ENCODE measurements at places on chromosomes 2 and 18.

GRCh38 chr2:9375857-9376428 lies 47.4 kb downstream of the ITGB1BP1 start:
- no peak for DNase-seq

- peak; percentile 88 for DNase-seq
Measured at GRCh38 chr2:201406077-201406662, 45.1 kb downstream of the TRAK2 start.

GRCh38 chr18:72174972-72175649 lies 369.0 kb downstream of the CBLN2 start:
- DNase-seq = no peak

- no peak for DNase-seq
Measured at GRCh38 chr2:195320413-195320973, 336.5 kb upstream of the SLC39A10 start.

- no peak for DNase-seq
Measured at GRCh38 chr2:234278556-234279255, 218.2 kb downstream of the ARL4C start.

- no peak for DNase-seq
Measured at GRCh38 chr2:47401789-47402554, 984 bp upstream of the MSH2 start.

GRCh38 chr2:144484201-144484948 lies 35.5 kb downstream of the ZEB2 start:
- DNase-seq = no peak

GRCh38 chr2:7333189-7333765 lies 416.1 kb downstream of the RNF144A start:
- DNase-seq = no peak

DNA sequence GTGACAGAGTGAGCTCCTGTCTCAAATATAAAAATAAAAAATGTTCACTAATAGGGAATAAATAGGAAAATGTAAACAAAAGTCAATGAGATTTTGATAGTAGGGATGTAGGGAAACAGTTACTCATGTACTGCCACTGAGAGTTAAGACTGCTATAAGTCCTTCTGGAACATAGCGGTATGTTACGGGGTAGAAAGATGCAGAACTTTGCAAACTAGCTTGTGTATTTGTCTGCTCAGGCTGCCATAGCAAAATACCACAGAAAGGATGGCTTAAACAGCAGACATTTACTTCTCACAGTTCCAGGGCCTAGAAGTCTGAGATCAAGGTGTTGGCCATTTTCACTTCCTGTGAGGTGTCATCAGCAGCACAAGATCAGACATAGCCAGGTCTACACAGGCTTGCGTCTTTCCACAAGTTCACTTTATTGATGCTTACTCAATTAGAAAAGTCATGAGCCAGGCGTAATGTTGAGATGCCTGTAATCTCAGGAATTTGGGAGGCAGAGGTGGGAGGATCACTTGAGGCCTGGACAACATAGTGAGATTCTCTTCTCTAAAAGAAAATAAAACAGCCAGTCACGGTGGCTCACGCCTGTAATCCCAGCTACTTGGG lies 8.8 kb downstream of the TXNDC2 start:
- DNase-seq = no peak

DNA sequence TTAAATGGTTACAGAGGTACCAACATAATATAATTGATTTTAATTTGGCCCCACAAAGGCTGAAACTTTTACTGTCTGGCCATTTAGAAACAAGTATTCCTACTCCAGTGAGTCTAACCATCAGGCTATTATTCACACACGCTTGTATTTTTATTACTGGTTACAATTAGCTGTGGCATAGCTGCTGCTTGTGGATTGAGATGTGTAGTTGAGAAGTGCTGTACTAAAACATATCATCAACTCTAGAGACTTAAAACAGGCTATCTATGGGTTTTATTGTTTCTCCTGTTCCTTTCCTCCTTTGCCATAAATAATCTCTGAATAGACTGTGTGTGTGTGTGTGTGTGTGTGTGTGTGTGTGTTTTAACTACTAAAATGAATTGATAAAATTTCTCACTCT lies 530.2 kb downstream of the CCDC85A start:
- DNase-seq = no peak

DNA sequence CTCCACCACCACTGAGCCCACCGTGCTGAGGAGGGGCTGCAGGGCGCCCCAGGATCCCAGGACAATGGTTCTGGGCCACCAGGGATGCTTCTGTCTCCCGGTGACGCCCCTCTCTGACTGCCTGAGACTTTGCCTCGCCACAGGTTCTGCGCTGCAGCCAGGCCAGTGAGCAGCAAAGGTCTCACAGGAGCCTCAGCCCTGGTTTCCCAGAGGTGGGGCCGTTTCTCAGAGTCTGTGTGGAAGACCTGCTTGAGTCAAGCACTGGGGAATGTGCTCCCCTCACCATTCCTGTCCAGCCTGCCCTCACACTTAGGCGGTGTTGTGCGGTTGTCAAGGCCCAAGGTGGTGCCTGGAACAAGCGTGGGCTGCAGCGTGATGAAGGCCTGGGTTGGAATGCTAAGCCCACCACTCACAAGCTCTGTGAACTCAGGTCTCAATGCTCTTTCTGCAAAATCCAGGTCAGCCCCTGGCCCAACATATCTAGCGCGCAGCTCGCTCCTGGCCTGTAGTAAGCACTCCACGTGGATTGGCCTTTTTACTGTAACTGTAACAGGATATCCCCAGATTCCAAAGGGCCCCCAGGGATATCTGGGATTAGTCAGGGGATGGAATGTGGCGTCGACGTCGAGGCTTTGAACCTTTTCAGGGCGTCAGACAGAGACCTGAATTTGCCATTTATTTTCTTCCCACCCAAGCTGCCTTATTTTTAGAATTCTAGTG lies 47.6 kb downstream of the PLB1 start:
- no peak for DNase-seq

- DNase-seq = no peak
Measured at GRCh38 chr2:224405841-224406370, 4.0 kb upstream of the FAM124B start.

Measured in tibial nerve (tissue), 4 donors.